G401 (cell line): ENCODE measurements at places on chromosomes 16 and 17. TPM values are rescaled to one million over a fixed set of nuclear protein-coding genes. Genes with fewer than 3 reads are reported as not detected.

GRCh38 chr16:53821957-53822625 lies 118.1 kb downstream of the FTO start:
- DNase-seq, result no peak

MED13 gene
- 9.5 and 14.8 TPM in 2 replicates for total RNA-seq

DNA sequence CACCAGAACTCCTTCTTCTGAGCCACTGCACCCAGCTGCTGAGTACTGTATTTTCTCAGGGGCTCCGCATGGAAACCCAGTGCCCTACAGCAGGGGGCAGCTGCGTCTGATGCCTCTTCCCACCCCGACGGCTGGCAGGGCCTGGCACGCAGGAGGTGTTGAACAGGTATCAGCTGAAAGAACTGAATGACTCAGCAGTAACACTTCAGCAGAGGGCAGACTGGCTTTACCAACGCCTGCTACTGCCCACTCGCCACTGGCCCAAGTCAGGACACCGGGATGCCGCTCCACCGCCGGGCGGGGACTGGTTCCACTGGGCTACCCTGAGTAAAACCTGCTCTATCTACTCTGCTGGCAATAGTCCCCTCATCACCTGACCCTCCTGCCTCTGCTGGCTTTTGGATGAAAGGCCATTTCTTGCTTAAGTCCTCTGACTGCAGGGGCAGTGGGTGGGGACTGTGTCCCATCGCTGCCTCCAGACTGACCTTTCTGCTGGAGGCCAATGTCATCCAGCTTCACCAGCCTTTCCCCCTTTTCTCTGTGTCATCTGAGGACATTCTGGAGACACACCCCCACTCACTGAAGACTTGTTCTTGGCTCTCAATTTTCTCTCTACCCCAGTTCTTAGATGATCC lies 100.4 kb upstream of the FA2H start:
- no peak for DNase-seq

B4GALNT2 gene
- total RNA-seq, result not detected in 2 replicates

- DNase-seq, result no peak
Measured at GRCh38 chr17:18187226-18187625, 3.6 kb downstream of the ALKBH5 start.

HID1 gene
- 2.1 and 4.7 TPM in 2 replicates for total RNA-seq

DNA sequence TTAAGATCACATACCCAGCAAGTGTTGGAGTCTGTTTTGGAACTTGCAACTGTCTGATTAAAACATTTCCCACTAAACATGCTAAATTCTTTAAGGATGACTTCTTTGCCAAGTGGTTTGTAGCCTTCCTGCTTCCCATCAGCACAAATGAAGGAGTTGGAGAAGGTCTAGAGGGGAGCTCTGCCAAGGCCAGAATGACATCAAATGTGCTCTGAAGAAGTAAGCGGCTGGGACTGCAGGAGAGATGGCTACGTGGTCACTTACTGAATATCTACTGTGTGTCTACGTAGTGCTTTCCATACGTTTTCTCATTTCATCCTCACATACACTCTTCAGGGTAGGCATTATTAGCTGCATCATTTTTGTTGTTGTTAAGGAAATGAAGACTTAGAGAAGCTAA lies 135.7 kb upstream of the NLRP1 start:
- DNase-seq, result no peak

CCDC40 gene
- total RNA-seq, result 13.7 and 14.4 TPM in 2 replicates

DNA sequence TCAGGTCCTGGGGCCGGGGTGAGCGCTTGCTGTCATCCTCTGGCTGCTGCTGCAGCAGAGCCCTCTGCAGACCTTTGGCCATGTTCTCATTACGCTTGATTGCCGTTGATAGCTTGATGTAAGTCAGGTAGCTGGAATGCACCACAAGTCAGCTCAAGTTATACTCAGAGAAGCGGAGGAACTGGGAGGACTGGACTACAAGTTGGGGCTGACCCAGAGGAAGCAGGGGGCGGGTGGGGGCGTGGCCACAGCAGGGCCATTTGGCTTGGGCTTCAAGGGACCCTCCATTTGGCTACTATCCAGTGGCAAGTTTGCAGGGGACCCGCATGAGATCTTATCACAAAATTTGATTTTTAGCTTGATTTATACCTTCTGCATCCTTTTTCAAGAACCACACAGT lies 19.0 kb upstream of the EVPL start:
- DNase-seq, result no peak

GRCh38 chr17:77877646-77878355 lies 80.7 kb upstream of the TNRC6C start:
- peak; percentile 63 for DNase-seq

DNA sequence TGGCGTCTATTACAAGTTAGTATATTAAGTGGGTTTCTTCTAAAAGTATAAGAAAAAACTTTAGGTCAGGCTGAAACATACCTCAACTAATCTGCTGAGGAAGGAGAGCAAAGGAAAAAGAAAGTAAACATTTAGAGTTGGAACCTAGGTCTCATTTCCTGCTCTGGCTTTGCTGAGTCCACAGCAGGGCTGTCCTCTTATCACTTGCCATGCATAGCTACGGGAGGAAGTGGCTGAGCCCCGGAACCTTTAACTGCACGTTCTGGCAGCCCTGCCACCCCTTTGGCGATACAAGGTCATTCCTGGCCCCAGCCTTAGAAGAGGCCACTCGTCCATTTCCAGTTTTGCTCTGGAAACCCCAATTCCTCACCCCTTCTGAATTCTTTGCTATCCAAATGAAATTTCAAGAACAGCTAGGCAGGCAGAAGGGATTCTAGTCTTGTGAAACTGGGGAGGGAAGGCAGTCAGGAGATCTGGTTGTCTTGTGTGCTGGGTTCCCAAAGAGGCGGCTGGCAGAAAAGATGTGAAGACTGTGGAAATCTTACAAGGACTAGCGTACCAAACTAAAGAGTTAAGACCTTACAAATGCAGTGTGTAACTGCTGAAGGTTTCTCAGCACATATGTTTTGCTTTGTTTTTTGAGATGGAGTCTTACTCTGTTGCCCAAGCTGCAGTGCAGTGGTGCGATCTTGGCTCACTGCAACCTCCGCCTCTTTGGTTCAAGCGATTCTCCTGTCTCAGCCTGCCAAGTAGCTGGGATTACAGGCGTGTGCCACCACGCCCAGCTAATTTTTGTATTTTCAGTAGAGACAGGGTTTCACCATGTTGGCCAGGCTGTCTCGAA lies 19.1 kb downstream of the WIPI1 start:
- no peak for DNase-seq
